Right ventricle myocardium inferior (tissue), 1 donor: ENCODE measurements at places on chromosomes 4 and X. TPM values are rescaled to one million over a fixed set of nuclear protein-coding genes. Genes with fewer than 3 reads are reported as not detected.

- no peak for DNase-seq
Measured at GRCh38 chrX:152930516-152930915, 32.6 kb downstream of the ZNF185 start.

DNA sequence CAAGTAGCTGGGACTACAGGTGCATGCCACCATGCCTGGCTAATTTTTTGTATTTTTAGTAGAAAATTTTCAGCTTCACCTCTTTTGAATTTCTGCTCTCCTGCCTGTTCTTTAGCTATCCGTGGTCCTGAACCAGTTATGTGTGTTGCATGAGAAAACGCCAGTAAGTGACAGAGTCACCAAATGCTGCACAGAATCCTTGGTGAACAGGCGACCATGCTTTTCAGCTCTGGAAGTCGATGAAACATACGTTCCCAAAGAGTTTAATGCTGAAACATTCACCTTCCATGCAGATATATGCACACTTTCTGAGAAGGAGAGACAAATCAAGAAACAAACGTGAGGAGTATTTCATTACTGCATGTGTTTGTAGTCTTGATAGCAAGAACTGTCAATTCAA is 13.9 kb downstream of the ALB start:
- no peak for DNase-seq

- no peak for DNase-seq
Measured at GRCh38 chr4:183101956-183102480, 3.0 kb downstream of the WWC2 start.

The AVPR2 gene
- 3.2 TPM for total RNA-seq

DNA sequence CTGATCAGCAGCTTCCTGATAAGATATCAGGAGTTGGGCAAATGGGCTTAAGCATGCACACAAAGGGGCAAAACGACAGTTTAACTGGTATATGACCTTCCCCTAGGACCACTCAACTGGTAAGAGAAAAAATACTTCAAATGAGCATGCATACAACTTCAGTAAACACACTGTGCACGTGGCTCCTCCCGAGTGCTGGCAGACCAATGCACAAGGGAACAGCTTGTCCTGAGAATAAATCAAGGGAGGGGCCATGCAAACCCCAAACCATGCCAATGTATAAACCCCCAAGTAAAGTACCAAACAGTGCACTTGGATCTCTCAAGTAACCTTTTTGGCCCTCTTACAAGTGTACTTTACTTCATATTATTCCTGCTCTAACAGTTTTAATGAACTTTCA is 293.3 kb upstream of the TBX22 start:
- no peak for DNase-seq

GRCh38 chr4:16240300-16240699 is 14.0 kb upstream of the TAPT1 start:
- no peak for DNase-seq

DNA sequence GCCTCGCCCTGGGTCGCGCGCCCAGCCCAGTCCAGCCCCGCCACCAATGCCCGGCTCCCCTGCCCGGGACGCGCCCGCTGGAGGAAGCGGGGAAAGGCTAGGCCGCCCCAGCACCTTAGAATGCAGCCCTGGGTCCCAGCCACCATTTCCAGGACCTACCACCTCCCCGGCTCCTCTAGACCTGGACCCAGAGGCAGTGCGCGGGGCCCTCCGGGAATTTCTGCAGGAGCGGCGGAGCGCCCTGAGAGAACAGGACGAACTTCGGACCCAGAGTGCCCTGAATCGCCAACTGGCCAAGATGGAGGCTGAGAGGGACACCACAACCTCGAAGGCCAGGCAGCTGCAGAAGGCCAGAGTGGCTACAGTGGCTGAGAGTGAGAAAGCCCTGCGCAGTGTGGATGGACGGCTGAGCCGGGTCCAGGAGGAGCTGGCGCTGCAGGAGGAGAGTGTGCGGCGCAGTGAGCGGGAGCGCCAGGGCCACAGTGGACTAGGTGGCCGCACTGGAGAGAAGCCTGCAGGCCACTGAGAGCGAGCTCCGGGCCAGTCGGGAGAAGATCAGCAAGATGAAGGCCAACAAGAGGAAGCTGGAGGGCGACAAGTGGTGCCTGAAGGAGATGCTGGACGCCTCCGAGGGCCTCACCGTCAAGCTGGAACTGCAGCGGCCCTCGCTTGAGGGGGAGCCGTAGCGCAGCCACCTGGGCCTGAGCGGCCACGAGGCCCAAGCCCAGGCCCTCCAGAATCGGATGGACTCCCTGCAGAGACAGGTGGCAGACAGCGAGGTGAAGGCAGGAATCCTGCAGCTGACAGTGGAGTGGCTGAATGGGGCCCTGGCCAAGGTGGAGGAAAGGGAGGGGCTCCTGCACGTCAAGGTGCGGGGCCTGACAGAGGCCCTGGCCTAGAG is 15.5 kb downstream of the SMIM10L2A start:
- no peak for DNase-seq

The ODAM gene
- not detected for total RNA-seq

The ARHGAP10 gene
- total RNA-seq, result 71.8 TPM

The SMR3B gene
- not detected for total RNA-seq
